ENCODE measurements at places on chromosomes 5 and 9.

GRCh38 chr9:116491659-116492058 is 195.4 kb upstream of the TRIM32 start:
- no peak for DNase-seq

- no peak for DNase-seq
These were observed 109.2 kb downstream of the BASP1 start for GRCh38 chr5:17326600-17327037.

GRCh38 chr5:59421986-59422941 is 471.3 kb downstream of the PDE4D start:
- no peak for DNase-seq

- no peak for DNase-seq
These were observed 64.7 kb downstream of the BARX1 start for GRCh38 chr9:93890436-93890935.

GRCh38 chr5:93582677-93583438 is at the start of gene NR2F1:
NR2F1 (plus strand) TSS chr5:93583222; CDS start chr5:93585024, 1,802 bp downstream.
- peak; percentile 97 for DNase-seq

GRCh38 chr5:38835887-38836286 is 9.9 kb upstream of the OSMR start:
- peak; percentile 19 for DNase-seq

- DNase-seq: no peak
These were observed 6.2 kb downstream of the ASS1 start for GRCh38 chr9:130451004-130451390.

DNA sequence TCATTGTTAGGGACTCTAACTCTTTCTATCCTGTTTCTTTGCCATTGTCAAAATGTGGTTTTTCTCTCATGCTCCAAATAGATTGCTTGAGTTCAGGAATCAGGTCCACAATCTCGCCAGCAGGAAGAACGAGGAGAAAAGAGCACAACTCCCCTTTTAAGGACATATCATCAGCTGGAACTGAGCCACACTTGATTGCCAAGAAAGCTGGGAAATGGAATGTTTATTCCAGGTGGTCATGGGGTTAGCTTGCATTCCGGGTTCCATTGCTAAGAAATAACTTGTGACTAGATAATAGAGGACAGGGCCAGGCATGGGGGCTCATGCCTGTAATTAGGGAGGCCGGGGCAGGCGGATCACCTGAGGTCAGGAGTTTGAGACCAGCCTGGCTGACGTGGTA is 32.4 kb upstream of the C9orf57 start:
- no peak for DNase-seq

GRCh38 chr9:36980148-36980974 is 53.7 kb downstream of the PAX5 start:
- no peak for DNase-seq

DNA sequence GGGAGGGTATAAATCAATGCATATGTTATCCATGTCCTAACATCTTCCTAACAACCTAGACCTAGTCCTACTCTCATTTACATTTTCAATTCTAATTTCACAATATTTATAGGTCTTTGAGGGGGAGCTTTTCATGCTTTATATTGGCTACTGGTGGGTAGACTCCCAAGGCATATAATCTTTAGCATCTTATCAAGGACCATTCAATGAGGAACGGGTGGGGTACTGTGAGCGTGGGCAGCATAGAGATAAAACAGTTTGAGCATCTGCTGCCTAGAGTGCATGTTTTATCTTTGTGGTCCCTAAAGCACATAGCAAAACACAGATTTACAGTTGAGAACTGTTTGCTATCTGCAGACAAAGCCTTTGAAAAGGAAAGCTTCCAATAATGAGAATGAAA is 427.6 kb upstream of the WWC1 start:
- no peak for DNase-seq

- no peak for DNase-seq
These were observed 213.8 kb downstream of the ATP10B start for GRCh38 chr5:160638161-160638742.

DNA sequence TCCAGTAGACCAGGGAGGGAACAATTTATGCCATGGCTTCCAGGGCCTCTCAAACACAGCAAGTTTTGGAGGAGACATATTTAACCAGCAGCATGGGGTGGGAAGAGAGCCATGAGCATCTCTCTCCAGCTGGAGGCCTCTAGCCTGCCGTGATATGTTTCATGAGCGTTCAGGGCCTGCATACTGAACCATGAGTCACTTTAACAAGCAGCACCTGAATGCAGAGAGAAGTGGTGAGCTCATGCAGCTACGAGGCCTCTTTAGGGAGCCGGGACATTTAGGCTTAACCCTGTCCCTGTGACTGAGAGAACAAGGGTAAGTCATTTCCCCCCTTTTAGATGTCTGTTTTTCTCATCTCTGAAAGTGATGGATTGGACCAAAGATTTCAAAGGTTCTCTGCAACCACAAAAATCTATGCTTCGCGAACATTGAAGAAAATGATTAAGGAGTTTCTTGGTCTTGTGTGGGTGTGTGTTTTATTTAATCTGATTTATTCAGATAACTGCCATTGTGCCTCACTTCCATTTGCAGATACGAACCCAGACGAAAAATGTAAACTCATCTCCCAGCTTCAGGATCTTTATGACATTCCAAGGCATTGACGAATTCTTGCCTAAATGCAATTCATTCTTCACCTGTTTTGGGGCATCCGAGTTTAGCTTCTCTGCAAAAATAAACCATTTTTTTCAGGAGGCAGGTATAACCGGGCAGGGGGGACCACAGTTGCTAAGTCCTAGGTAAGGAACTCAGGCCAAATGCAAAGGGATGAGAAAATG is 157.0 kb downstream of the GABBR2 start:
- no peak for DNase-seq

DNA sequence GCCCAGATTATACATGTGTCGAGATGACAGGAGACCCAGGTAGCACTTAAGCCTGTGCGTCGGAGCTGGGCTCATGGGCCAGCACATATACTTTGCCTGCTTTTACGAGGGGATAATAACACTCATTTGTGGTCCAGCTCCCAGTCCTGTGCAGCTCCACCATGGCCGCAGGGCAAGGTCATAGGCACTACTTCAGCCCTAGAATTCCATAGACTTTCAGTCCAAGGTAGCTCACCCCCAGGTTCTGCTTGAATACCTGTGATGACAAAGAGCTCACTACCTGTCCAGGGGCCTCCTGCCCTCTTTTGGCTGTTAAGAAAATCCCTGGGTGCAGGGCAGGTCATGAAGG is 1.7 kb downstream of the CORO2A start:
- DNase-seq: no peak

Data from dermis blood vessel endothelial cell (primary cell).